Bronchial smooth muscle cell (primary cell): ENCODE measurements at places on chromosomes 2 and 18. TPM values are rescaled to one million over a fixed set of nuclear protein-coding genes. Genes with fewer than 3 reads are reported as not detected.

Gene DRC1
- under 0.01 and 0.16 TPM in 2 replicates for total RNA-seq

Gene MYCN
- not detected in 2 replicates for total RNA-seq

Gene CXCR2
- not detected in 2 replicates for total RNA-seq

Gene CPS1
- 9.1 and 34.6 TPM in 2 replicates for total RNA-seq

Gene HRH4
- total RNA-seq, result under 0.01 TPM in 1 of 2 replicates, not detected in the other

Gene OSBPL1A
- total RNA-seq, result 47.9 and 59.4 TPM in 2 replicates

Gene CNOT11
- 5.6 and 11.2 TPM in 2 replicates for total RNA-seq

Gene GALNT14
- 0.17 TPM in 1 of 2 replicates, not detected in the other for total RNA-seq

Gene IGFBP2
- 2.0 and 2.1 TPM in 2 replicates for total RNA-seq

Gene NCKAP5
- 0.52 and 1.1 TPM in 2 replicates for total RNA-seq

Gene PLEKHH2
- 4.4 and 6.5 TPM in 2 replicates for total RNA-seq

Gene BMP10
- not detected in 2 replicates for total RNA-seq

Gene AOX1
- total RNA-seq, result 8.9 and 19.4 TPM in 2 replicates

Gene SULT1C4
- total RNA-seq, result 0.16 TPM in 1 of 2 replicates, not detected in the other
